AG20443 (cell line): ENCODE measurements at places on chromosomes 5 and 9.

DNA sequence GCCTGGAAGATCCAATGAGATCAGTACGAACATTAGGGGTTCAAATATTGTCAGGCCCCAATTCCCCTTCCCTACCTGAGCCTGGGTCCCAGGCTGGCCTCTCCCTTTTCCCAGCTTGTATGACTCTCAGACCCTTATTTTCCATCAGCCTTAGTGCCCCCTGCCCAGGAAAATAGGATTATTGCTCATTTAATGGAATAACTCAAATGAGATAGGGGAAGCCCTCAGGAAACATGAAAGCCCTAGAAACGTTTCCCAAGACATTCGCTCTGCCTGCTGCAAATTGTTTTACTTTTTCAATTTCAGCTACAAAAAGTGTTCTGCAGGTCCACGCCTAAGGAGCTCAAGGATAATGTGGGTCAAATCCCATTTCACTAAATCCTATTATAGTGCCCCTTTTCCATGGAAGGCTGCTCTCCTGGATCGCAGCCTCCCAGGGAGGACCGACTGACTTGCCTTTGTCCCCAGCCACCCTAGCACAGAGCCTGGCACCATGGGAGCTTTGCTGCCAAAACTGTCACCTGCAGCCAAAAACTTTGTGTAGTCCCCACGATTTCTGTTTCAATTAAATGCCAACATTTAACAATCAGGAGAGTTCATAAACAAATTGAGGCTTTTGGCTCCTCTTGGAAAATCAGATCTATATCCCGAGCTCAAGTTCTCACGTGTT, 46.9 kb downstream of the THOC3 start:
- no peak for DNase-seq

DNA sequence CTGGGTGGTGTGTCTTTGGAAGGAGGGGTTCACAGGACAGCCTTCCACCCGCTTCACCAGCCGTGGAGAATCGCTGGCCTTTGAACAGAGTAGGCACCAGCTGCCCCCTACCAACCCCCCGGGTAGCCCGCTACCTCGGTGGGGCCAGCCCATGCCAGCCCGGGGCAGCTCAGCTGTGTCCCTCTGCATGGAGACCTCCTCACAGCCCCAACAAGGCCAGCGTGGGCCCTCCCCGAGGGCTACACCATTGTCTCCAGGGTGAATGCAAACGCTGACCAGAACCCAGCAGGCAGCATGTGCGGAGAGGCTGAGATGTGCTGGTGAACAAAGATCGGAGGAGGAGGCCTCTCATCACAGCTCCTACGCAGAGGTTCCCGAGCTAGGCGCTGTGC, 51.9 kb downstream of the LMX1B start:
- DNase-seq, result no peak

- DNase-seq, result no peak
Observed at GRCh38 chr9:107142896-107143603, 140.0 kb upstream of the RAD23B start.

GRCh38 chr5:40871177-40871576, 30.0 kb downstream of the CARD6 start:
- DNase-seq, result no peak

GRCh38 chr9:115628426-115628825, 510.5 kb upstream of the TNC start:
- DNase-seq, result no peak

GRCh38 chr9:133443982-133444381, 15.8 kb upstream of the CACFD1 start:
- peak; percentile 35 for DNase-seq

DNA sequence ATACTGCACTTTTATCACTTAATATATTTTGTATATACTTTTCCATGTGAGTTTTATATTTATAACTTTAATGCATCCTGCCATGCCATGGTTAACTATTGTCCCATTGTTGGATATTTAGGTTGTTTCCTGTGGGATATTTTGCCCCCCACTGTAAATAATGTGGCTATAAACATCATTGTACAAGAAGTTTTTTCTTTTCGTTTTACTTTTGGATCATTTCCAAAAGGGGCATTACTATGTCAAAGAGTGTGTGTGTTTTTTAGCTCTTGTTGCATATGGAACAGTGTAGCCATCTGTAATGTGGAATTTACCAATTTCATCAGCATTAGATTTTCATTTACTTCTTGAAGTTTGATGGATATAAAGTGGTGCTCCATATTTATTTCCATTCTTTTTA, 13.3 kb downstream of the ITGA2 start:
- no peak for DNase-seq

DNA sequence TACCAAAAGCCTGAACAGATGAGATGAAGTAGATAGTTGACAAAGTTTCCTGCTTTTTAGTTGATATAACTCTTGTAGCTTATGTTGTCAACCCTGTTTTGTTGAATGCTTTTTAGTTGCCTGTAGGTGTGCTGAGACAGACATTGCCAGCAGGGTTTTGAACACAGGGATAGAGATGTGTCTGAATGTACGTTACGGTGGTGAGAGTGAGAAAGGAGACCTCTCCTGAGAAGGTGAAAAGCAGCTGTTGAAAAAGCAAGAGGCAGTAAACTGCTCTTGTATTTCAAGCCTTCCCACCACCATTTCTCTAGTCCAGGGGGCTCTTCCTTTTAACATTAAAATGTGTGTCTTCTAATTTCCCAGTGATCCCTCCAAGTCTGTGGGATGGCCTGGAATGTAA, 14.7 kb downstream of the DNAJC21 start:
- DNase-seq, result no peak

DNA sequence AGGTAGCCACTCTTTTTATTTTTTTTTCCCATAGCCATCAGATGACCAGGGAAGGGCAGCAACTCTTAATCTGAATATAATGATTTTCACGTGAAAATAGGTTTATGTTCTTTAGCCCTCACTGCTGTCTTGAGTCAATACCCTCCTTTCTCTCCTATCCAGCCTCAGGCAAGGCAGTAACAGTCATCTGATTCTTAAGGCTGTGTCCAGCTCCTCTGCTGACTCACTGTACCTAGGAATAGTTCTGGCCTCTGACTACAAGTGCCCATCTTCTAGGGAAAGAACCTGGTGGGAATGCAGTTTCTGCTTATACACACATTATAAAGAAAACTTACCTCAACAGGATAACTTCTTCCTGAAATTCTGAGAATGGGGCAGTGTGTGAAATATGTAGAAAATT, 30.7 kb downstream of the DHX29 start:
- peak; percentile 18 for DNase-seq

GRCh38 chr5:134574521-134574920, 49.1 kb downstream of the JADE2 start:
- no peak for DNase-seq

- no peak for DNase-seq
Observed at GRCh38 chr5:91155274-91155673, 227.8 kb downstream of the ARRDC3 start.

GRCh38 chr5:107485184-107485583, 185.6 kb downstream of the EFNA5 start:
- no peak for DNase-seq

GRCh38 chr5:86155796-86156195, 461.9 kb upstream of the COX7C start:
- no peak for DNase-seq

GRCh38 chr5:29337030-29337429, 1856.5 kb upstream of the CDH6 start:
- no peak for DNase-seq

- peak; percentile 68 for DNase-seq
Observed at GRCh38 chr9:131179561-131180219, 54.3 kb downstream of the NUP214 start.

DNA sequence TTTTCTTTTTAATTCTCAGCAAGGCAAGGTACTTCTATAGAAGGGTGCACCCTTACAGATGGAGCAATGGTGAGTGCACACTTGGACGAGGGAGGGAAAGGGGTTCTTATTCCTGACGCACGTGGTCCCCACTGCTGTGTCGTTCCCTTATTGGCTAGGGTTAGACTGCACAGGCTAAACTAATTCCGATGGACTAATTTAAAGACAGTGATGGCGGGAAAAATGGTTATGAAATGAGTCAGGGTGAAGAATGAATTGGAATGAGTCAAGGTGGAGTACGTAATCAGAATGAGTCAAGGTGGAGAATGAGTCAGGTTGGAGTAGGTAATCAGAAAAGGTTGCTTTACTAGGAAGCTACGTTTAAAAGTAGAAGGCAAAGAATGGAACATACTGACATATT, 2.1 kb upstream of the HMGCS1 start:
- no peak for DNase-seq

DNA sequence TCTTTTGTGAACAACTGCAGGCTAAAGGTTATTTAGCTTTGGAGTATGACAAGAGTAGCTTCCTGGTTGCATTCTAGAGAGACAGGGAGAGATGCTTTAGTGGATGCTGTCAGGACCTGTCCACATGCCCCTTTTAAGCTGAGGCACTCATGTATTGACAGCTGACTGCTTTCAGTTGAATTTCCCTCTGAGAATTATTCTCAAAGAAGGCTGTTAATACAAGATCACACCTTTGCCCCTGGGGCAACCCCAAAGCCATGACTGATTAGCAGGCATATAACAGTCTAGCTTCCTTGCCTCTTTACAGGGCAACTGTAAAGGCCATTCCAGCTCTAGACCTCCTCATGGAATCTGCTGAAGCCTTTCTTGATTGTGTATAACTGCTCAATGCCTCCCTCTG, 117.6 kb upstream of the ATP10B start:
- no peak for DNase-seq
